ENCODE measurements at places on chromosomes 6 and 20. TPM values are rescaled to one million over a fixed set of nuclear protein-coding genes. Genes with fewer than 3 reads are reported as not detected.
A peak's percentile ranks its signal among the peaks of the same experiment; 100 is the strongest.

DNA sequence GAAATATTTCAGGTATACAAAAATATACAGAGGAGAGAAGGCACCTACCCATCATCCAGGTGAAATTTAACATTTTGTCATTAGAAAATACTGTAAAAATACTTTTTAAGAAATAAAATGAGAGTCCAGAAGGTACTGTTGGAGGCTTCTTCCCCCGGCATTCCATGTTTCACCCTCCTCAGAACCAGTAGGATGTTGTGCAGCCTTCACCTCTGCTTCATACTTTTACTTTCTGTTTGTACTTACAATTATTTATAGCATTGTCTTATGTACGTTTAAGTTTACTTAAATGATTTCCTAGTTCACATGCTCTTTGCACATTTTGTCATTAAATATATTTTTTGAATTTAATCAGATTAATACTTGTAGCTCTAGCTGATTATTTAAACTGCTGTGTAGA lies 30.9 kb downstream of the TMEM200A start:
- DNase-seq = no peak

DNA sequence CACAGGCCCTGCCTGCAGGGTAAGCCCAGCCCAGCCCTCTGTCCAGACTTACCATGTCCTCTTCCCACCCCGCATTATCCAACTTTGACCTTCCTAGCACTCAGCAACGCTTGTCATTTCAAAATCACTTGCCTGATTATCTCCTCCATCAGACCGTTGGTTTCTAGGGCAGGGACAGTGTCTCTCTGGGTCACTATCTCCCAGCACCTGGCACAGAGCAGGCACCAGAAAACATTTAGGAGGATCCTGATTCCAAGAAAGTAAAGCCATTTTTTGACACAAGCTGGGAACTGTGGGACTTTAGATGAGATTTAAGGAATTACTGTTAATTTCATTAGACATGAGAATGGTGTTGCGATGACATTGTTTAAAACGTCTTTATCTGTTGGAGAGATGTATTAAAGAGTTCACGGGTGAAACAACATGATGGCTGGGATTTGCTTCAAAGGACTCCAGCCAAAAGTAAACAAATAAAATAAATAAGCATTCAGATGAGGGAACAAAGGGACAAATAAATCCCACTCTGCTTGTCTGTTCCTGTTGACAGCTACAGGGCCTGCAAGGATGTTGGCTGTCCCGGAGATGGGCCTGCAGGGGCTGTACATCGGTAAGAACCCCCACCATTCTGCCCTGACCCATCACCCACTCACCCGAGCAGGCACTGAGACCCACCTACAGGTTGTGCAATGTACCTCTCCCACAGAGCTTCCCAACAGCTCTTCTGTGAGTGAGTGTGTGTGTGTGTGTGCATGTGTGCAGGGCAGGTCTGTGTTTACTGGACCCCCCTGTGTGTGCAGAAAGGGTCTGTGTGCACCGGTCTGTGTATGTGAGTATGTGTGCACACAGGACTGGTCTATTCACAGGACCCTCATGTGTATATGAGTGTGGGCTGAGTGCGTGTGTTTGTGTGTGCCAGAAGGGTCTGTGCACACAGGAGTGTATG lies 5.9 kb downstream of the HSPA12B start:
- no peak for DNase-seq

DNA sequence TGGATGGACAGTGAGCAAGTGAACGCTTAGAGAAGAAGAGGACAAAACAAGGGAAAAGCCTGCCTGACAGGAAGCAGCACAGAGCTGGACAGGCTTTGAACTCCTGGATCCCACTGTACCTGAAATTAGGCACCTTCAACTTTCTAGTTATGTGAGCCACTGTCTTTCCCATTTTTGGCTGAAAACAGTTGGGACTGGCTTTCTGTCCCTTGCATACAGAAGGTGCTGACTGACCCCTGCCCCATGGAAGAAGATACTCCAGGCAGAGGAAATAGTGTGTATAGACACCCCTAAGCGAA lies 122.8 kb downstream of the CEBPB start:
- no peak for DNase-seq

GRCh38 chr6:135372758-135373157 lies 124.8 kb downstream of the AHI1 start:
- no peak for DNase-seq

GRCh38 chr20:63119121-63119962 lies 96.6 kb downstream of the YTHDF1 start:
- no peak for DNase-seq

DNA sequence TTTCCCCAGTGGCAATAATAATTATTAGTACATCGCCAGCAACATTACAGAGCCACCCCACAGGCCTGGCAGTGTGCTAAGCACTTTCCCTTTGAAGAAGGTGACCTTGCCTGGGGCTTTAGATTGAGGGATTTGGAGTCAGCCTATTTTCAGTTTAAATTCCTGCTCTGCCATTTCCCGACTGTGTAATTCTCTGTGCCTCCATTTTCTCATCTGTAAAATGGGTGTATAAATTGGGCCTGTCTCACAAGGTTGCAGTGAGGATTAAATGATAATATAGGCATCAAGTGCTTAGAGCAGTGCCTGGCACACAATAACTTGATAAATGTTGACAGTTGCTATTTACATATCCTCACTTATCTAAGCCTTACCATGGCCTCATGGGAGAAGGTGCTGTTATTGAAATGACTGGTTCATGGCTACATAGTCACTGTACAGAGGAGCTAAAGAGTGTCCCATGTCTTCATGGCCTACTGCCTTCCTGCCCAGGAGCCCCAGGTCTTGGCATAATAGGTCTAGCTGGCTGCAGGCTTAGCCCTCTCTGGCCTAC lies 5.1 kb upstream of the SCRT2 start:
- no peak for DNase-seq

- no peak for DNase-seq
These were observed 117.9 kb downstream of the JAG1 start for GRCh38 chr20:10555865-10556308.

GRCh38 chr20:35575958-35576357 lies 34.1 kb downstream of the ERGIC3 start:
- DNase-seq = no peak

Gene RUNX2
- total RNA-seq = 1.6 TPM

Gene ANGPT4
- 0.42 TPM for total RNA-seq

DNA sequence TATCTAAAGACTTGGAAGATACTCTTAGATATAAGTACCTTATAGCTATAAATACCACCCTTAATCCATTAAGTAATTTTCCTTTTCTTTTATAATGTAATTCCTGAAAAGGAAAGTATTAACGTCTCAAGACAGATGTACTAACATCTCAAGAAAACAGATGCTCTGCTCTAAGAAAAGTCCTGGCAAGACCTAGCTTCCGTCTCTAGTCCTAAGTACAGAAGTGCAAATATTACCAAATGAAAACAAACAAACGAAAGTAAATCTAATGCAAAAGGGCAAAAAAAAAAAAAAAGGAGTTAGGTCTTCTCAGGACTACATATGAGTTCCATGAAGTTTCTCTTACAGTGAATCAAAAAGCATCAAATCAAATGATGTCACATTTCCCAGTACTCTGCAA lies 106.8 kb upstream of the PDE10A start:
- DNase-seq = no peak

- DNase-seq = peak; percentile 84
These were observed 245.9 kb downstream of the ERMARD start for GRCh38 chr6:169997187-169997929.

Gene B3GALT4
- 10.7 TPM for total RNA-seq

- DNase-seq = peak; percentile 90
These were observed 37.7 kb downstream of the KIF25 start for GRCh38 chr6:168035098-168035660.

Gene PTGIS
- total RNA-seq = 124 TPM

- peak; percentile 71 for DNase-seq
These were observed 182.8 kb downstream of the ZDHHC14 start for GRCh38 chr6:157563611-157564284.

DNA sequence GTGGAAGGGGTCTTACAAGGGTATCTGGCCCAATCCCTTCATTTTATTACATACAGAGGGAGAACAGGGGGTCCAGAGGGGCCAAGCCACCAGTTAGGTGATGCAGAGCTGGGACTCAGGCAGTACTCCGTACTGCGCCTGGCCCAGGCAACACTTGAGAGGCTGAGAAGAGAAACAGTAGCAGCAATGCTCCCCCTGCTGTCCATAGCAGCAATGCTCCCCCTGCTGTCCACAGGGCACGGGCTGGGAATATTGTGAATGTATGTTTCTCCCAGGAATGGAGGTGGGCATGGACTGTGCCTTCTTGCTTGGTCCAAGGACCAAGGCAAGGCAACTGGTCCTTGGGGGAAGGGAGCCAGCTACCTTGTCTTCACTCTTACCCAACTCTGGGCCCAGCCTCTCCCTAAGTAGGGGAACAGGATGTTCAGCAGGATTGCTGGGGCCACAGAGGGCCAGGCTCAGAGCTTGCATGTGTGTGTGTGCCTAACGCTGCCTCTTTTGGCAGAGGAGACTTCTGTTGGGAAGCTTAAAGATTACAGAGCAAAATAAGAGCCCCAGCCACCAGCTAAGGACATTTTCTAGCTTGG lies 14.8 kb upstream of the FAM83C start:
- DNase-seq = no peak

DNA sequence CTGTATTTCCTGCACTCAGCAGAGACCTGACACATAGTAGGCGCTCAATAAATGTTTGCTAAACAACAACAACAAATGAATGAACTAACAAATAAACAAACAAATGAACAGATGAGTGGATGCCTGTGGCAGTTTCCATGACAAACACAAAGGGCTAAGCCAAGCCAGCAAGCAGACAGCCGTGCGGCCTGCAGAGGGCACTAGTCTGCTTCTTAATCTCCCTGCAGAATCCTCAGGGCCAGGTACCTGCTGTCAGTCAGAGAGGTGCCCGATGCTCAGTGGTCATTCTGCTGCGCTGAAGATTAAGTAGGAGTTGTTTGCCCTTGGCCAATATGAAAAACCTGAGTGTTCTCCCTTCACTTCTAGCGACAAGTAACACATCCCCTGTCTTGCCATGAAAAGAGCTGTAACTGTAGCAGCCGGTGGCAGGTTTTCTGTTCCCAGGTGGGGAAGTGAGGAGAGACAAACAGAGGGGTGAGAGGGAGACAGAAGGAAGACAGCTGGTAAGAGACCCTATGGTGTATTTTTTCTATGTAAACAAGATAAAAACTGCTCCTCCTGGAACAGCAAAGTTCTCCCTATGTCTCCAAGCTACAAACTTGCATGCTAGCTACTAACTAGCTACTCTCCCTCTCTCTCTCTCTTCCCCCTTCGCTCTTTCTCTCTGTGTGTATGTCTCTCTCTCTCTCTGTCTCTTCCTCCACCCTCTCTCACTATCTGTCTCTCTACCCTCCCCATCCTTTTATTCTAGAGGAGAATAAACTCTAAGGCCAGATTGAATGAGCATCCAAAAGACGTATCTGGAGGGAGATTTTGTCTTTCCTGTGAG lies at the start of gene MC3R:
TSS of gene MC3R (plus strand) at position 779 of the 829 bp plus-strand sequence. CDS start 112 bp downstream, outside the sequence.
- DNase-seq = no peak

DNA sequence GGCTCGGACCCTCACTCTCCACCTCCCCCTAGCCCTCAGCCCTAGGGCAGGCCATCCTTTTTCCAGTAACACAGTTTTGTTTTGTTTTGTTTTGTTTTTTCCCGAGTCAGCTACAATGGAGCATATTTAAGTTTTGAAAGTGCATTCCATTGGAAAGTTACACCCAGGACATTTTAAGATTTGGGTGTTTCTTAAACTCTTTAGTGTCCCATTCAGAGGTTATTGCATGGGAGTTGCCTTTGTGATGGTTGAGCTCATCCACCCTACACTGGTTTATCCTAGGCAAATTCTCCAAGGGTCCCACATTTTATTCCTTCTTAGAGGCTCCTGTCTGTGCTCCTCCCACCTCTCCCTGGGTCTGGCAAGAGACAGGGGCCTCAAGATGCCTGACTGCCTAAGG lies 58.9 kb downstream of the THBS2 start:
- DNase-seq = no peak

GRCh38 chr6:61887423-61887822 lies 398.6 kb downstream of the KHDRBS2 start:
- DNase-seq = no peak

Gene CDC5L
- total RNA-seq = 16.8 TPM

DNA sequence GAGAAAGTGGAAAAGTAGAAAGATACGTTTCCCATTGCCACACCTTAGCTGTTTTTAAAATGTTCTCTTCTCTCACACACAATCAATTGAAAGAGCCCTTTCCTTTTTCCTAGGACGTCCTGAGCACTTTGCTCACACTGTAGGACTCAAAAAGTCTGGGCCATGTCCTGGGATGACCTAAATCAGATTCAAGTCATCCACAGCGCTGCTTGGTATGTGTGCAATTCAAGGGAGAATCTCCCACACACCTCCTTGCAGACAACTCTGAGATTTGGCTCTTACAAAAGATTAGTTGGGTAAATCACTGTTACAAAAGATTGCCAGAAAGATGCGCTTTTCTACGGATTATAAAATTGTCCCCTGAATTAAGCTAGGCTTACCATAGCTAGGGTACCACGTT lies 130.1 kb downstream of the RNASET2 start:
- DNase-seq = no peak

- no peak for DNase-seq
These were observed 24.0 kb upstream of the GATA5 start for GRCh38 chr20:62499758-62500236.

Gene CCN2
- 99.8 TPM for total RNA-seq

Gene SRSF12
- total RNA-seq = 1.5 TPM

GRCh38 chr6:89630488-89630887 lies 8.1 kb downstream of the LYRM2 start:
- DNase-seq = no peak

DNA sequence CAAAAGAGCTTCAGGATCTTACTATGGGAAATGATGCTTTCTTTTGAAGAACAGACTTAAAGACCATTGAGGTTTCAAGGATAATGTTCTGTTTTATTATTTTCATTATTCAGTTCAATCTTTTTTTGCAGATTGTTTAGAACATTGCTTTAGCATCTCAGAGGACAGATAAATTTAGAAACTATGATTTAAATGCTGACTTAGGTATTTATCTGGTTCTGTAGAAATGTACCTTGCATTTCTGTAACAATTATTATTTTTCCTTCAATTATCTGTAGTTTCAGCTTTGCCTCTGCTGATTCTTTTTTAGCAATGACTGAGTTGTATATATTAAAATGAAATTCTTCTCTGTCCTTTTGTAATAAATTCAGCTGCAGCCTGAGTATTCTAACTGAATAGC lies 205.4 kb upstream of the PCSK2 start:
- no peak for DNase-seq

GRCh38 chr6:7271205-7271534 lies 41.8 kb downstream of the SSR1 start:
- no peak for DNase-seq

DNA sequence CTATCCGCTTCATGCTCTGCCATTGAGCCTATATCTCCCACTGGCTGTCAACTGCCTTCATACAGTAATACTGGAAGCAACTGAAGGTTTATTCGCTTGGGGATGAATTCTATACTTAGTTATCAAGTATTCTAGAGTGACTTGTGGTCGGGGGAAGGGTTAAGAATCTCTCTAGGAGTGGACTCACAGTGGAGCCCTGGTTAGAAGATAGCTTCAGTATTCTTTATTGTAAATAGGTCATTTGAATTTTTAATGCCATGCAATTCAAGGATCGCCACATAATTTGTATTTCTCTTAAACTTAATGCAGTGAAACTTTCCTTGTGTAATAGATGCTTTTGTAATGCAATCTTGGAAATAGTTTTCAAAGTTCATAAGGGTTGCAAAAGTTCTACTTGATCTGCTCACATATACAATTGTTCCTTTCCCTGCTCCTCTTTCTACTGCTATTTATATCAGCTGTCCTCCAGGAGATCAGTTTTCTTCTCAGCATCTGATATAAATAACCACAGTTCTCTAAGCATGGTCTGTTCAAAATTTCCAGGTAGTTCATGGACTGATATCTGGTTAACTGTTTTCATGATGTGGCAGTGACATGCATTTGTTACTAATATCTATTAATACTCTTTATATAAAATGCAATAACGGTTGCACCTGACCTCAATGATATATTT lies 120.3 kb downstream of the KCNQ5 start:
- no peak for DNase-seq

Gene C6orf15
- not detected for total RNA-seq

Gene SPDEF
- 0.16 TPM for total RNA-seq

Data from mesenteric fat pad (tissue), 1 donor.